Renal cortex interstitium (tissue), 15 donors: ENCODE measurements at places on chromosomes 2 and 18. TPM values are rescaled to one million over a fixed set of nuclear protein-coding genes. Genes with fewer than 3 reads are reported as not detected.

DNA sequence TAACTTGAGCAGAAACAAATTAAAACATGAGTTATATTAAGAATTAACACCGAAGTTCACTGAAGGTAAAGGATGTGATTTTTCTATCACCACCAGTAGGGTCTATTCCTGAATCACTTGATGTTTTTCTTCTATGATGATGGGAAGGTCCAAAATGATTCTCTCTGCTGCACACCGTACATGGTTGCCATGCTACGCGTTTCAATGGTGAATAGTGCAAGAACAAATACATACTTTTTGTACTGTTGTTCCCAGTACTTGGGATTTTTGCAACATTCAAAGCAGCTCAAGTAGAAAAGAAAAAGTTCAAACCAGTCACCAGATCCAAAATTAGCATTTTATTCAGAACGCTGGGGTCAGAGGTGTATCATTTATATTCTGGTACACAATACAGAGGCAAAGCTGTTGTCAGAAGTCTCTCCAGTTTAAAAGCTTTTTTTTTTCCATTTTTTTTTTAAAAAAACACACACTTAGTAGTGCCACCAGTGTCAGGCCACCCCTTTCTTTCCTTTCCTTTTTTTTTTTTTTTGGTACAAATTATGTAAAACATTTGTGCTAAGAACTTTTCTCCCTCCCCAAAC, 226.2 kb downstream of the CDH2 start:
- DNase-seq: no peak

The ABI2 gene
- polyA plus RNA-seq: 90.4 TPM

The APCDD1 gene
- polyA plus RNA-seq: 113 TPM

The SLC39A10 gene
- 104 TPM for polyA plus RNA-seq

GRCh38 chr2:241636182-241637017, 558 bp downstream of the THAP4 start:
- DNase-seq: no peak

DNA sequence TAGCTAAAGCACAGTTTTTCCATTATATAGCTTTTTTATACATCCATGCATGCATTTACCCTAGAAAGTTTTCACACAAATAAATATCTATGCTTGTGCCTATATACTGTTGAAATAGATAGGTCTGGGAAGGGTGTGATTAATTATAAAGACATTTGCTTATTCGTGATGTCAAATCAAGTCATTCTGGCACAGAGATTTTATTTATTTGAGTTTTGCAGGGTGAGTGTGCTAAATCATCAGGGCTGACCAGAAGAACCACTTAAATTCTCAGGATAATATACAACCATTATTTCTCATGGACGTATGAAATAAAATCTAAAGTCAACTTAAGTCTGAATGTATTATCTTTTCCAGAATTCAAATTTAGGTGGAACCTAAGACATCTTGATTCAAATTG, 295.5 kb downstream of the EPHA4 start:
- no peak for DNase-seq

GRCh38 chr2:146081459-146081858, 1561.5 kb upstream of the ZEB2 start:
- no peak for DNase-seq

The AMER3 gene
- polyA plus RNA-seq: 0.03 TPM

DNA sequence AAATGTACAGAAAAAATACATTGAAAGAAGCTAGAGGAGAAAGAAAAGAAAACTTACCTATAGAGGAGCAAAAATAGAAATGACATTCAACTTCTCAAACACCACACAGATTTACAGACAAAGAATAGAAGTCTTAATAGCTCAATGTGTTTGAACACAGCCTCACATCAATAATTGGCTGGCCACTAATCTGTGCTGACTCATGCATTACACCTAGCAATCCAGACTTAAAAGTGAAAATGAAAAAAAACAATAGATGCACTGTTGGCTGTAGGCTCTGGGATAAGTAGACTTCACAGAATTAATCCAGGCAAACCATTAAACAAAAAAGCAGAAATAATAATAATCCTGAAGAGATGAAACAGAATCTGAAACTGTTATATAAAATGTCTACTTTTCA, 961.3 kb upstream of the CELF4 start:
- no peak for DNase-seq
